ENCODE measurements at places on chromosomes 1 and 21.

DNA sequence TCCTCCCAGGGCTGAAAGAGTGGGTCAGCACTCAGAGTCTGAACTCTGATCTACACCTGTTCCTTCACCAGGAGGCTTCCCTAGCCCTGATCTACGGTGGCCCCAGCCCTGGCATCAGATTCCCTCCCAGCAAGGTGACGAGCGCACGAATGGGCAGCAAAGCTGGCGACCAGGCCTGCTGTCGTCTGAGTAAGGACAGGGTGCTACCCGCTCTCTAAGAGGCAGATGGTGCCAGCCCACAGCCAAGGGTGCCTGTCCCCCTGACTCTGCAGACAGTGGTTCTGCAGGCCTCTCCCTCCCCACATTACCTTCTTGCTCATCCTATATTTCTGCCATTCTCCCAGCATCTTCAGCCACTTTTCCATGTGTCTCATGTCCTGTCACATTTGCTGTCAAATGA lies 10.3 kb upstream of the SMYD3 start:
- DNase-seq, result no peak

DNA sequence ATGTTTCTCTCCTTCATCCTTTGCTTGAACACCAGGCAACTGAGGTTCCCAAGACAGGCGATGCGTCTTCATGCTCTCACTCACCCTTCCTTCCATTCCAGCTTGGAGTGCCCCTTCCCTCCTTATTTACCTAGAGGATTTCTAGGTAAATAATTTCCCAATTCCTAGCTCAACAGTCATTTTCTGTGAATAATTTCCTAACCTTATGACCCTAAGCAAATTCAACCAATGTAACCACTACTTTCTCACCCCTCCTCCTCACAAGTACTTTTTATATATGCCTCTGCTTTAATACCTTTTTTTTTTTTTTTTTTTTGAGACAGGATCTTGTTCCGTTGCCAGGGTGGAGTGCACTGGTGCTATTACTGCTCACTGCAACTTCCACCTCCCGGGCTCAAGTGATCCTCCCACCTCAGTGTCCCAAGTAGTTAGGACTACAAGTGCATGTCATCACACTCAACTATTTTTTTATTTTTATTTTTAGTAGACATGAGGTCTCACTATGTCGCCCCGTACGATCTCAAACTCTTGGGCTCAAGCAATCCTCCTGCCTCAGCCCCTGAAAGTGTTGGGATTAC lies 86.7 kb downstream of the USP24 start:
- no peak for DNase-seq

DNA sequence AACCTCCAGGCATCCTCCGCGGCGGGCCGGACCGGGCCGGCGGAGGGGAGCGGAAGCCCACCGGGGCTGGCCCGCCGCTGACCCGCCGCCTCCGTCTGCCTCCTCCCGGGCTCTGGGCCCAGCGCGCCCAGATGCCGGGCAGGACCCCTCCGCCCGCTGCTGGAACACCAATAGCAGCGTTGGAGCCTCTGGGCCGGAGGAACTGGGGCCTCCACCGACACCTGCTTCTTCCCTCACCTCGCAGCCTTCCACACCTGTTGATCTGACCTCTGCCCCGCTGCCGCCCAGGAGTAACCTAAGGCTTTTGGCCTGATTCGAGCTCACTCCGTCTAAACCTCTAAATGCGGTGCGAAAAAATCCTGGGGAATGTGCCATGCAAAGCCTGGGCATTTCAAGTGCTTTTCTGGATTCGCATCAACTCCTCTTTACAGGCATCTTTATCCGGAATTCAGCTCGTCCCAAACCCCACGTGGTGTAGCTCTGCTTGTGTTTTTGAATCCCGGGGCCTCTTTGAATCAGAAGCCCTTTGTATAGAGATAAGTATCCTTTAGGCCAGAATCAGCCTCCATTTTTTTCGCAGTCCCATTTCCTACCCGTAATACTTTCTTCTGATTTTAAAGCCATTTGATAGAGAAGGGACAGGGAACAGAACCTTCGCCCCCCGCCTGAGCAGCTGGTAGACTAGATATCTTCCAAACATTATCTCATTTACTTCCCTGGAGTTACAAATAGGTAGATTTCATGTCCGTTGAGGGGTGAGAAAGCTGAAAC lies 680 bp upstream of the CNN3 start:
- no peak for DNase-seq

- DNase-seq, result no peak
Observed at GRCh38 chr1:165259236-165259635, 97.3 kb downstream of the LMX1A start.

- DNase-seq, result no peak
Observed at GRCh38 chr1:41560496-41560895, 76.0 kb upstream of the EDN2 start.

GRCh38 chr1:119220991-119221390 lies 80.5 kb upstream of the WARS2 start:
- DNase-seq, result no peak

DNA sequence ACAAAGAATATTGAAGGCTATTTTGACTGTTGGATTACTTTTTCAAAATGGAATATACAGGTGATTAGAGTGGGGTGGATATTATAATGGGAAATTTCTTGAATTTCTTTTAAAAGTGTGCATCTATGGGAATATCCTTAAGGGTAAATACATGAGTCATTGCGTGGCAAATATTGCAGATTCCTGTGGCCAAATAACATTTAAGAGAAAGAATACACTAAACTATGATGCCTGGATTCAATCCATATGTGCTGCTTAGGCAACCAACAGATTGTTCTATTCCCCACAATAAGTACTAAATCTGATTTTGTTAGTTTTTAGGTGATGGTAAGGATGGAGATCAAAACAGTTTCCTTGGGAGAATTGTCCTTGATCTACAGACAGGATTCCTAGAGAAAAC lies 119.5 kb downstream of the HMCN1 start:
- no peak for DNase-seq

DNA sequence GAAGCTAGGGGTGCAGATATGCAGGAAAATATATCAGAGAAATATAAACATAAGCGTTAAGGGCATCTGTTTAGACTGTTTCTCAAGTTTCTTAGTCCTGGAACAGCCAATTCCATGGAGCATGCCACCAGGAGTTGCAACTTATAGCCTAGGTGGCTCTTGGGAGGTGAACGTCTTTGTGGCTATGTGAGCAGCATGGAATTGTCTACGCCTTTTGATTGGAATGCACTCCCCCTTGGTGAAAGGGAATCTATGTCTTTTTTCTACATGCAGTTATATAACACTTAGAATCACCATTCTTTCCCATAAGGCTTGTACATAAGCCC lies 12.4 kb downstream of the RCSD1 start:
- DNase-seq, result no peak

Data from stimulated activated CD4-positive, alpha-beta T cell treated with anti-CD3 and anti-CD28 coated beads, Interleukin-1b, Interleukin-23, amount 100 ng/mL, for 1 hour (primary cell).